ENCODE measurements at places on chromosomes 5 and 9.

DNA sequence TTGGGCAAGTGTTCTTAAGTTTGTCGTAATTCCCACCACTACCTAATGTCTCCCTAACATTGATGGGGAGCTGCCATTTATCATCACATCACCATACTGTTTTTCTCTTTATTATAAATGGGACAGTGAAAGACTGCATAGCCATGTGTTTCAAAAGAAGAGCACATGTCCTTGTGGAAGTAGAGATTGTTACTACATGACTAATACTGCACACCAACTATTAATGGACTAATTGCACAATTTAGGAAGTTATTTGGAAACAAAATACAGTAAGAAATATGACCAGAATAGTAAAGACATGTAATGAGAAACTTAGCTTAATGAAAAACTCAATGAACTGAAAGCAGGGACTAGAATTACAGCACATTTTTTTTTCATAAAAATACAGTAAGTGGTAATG is 12.0 kb upstream of the ELOVL7 start:
- DNase-seq: no peak

DNA sequence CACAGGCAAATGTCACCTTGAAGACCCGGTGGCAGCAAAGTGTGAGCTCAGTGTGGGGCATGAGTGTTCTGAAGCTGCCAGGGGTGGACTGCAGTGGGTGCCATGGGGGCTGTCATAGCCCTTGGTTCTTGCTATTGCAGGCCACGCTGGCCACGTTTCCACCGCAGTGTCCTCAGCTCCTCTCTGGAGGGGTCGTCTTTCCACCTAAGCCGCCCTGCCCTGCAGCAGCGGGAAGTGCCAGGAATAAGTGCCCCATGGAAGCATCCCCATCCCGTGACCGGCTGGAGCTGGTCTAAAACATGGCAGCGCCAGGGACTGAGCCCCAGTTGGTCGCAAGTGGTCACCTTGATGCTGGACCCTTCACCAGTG is 6.9 kb downstream of the OBP2B start:
- no peak for DNase-seq

DNA sequence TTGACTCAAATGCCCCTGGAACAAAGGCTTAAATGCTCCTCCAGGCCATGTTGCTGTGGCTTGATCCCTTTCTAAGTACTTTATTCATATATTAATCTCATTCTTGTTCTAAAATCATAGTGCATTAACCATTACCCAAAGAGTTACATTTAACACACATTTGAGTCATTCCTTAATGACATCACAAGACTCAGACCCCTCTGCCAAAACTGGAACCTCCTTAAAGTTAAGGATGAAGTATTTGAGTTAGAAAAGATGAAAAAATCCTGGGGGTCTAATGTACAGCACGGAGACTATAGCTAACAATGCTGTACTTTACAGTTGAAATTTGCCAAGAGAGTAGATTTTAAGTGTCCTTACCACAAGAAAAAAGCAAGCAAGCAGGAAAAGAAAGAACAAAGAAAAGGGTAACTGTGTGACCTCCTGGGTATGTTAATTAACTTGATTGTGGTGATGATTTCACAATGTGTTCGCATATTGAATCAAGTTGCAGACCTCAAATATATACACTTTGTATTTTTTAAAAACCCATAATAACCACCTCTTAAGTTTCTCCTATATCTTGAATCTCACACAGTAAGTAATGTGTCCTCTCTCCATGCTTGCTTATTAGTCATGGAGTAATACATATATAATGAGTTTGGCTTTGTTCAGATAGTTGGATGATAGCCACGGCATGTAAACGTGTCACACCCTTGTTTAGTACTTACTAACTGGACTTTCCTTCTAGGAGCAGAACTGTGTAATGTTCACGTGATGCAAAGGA is 376.9 kb downstream of the SEMA5A start:
- DNase-seq: no peak

DNA sequence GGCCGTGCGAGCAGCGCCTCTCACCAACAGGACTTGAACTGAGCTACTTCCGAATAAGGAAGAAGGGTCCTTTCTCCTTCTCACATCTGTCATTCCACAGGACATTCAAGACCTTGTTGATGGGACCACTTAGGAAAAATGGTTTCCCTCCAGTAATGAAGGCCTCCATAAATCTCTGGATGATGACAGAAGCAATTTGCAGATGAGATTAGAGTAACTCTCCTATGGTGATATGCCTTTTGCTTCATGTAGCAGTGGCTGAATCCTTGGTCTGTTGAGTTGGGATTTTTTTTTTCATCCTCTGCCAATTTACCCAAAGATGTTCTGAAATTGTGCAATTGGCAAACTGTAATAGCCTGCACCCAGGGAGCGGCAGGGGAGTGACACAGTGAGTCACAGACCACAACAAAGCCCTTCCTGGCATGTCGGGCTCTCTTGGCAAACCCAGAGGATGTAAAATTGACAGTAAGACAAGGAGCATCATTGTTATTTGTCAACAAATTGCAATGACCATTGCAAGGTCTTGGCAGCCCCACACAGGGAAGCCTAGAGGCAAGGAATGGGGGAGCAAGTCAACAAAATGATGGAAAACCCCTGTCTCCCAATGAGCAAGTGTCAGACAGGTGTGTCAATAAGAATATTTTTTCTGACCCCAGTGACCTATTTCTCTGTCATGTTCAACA is 275.9 kb downstream of the ACTL7B start:
- no peak for DNase-seq

DNA sequence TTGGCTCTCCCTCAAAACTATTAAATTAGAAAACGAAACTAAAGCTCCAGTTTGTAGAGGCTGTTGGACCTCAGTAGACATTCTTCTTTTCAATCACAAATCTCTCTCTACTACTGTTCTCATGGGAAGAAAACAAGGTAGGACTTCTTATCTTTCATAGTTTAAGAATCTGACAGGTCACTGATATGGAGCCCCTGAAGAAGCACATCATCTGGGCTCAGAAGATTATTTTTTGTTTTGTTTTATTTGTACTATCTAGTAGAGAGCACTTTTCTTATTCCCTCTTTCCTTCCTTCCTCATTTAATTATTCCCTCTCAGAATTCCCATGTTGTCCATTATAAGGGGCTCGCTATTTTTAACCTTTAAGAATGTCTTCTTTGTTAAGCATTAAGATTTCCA is 26.3 kb downstream of the STARD4 start:
- no peak for DNase-seq

GRCh38 chr5:21711866-21712758 is 1141.0 kb downstream of the CDH12 start:
- DNase-seq: no peak

- no peak for DNase-seq
Observed at GRCh38 chr5:102313912-102314311, 17.8 kb upstream of the SLCO4C1 start.

DNA sequence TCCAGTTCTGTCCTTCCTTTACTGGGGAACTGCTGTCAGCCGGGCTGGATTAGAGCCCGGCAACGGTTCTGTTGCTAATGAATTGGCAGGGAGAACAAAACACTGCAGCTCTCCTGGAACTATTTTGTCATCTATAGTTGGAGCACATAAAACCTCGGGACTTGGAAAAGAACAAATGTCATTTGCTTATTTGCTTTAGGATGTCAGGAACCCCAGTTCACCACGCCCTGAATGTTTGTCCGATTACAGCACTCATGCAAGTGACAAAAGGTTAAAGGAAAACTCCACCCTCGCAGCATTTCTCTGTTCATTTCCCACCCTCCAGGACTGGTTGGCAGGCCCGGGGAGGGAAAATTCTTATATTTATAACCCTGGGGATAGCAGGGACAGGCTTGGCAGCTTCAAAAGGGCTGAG is 66.4 kb upstream of the PLPP1 start:
- no peak for DNase-seq

DNA sequence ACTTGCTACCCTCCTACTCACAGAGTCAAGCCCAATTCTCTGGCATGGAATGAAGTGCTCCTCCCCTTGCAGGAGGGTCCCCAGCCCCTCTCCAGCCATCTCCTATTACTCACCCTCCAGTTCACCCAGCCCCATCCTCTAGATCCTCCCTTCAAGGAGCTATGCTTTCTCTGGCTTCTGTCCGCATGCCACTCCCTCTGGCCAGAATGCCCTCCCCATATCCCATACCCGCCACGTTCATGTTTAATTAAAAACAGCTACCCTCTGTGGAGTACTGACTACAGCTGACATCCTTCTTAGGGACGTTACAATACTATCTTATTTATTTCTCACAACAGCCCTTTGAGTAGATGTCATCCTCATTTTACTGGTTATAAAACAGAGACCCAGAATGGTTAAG is 3.0 kb downstream of the F2R start:
- no peak for DNase-seq

GRCh38 chr9:89919171-89919681 is 314.4 kb downstream of the GADD45G start:
- peak; percentile 33 for DNase-seq

DNA sequence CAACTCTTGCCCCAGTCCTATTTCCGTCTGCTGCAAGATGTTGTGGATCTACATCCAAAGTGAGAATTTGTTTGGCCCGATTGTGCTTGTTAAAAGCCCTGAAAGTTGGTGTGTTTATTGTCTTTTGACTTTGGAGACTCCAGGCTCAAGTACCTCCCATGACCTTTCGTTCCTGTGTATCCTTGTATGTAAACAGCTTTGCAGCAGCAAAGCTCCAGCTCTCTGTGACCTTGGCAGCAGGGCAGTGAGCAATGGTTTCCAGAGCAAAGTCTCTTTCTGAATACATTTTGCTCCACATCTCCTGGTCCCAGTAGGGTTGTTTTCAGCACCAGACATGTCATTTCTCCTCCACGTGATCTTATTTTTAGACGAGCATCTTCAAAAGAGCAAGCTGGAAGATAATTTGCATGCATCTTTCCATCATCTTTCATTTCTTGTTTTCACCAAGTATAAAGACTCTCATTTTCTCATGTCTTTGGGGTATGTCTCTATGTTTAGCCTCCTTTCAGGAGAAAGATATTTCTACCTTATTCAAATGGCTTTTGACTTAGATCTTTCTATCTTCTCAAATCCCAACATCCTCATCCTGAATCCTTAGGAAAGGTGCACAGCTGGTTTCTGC is 68.1 kb upstream of the ERCC6L2 start:
- no peak for DNase-seq

- DNase-seq: no peak
Observed at GRCh38 chr5:164002214-164002613, 496.8 kb downstream of the MAT2B start.

GRCh38 chr9:31471010-31471409 is 913.4 kb upstream of the ACO1 start:
- DNase-seq: no peak

DNA sequence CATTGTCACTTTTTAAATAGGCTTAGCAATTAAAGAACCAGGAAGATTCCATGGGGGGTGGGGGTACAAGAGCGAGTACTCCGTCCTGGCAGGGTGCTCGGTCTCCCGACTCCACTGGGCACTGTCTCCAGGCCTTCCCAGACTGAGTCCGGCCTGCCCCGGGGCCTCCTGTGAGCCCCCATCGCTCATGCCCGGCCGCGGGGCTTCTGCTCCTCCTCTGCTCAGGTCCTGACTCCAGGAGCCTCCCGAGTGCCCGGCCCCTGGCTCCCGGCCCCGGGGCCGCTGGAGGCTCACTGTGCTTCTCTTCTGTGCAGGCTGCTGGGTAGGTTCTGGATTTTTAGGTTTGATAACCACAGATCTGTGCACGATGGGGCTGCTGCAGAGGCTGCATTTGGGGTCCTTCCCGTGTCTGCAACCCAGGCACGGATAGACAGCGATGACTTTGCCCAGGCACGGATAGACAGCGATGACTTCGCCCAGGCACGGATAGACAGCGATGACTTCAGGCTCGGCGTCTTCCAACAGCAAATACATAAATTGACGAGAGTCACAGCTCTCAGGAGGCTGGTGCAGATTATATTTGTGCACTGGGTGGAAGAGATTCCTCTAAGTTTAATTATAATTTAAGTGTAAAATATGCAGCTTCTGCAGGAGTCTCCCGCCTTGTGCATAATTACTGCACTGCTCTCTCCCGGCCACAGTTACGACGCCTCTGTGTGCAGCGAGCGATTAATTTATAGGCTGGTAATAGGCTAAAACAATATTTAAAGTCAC is 74.8 kb upstream of the RXRA start:
- DNase-seq: no peak

DNA sequence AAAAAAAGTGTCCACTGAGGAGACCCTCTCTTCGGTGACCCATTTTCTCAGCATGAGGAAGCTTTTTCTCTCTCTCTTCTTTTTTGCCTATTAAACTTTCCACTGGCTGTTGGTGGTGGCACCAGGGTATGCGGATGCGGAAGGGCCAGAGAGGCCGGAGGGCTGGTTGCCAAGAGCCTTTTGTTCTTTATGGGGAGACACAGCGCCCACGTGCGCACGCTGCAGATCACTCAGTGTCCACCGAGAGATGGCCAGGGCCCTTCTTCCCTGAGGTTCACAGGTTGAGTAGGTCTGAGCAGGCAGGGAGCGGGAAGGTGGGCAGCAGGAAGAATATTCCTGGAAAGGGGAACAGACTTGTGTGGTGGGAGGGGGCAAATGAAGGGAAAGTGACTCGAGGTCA is 69.1 kb downstream of the STK10 start:
- DNase-seq: no peak

GRCh38 chr9:130549093-130549735 is 30.2 kb upstream of the FUBP3 start:
- DNase-seq: no peak

GRCh38 chr9:37281541-37281940 is 141.0 kb upstream of the GRHPR start:
- DNase-seq: no peak

DNA sequence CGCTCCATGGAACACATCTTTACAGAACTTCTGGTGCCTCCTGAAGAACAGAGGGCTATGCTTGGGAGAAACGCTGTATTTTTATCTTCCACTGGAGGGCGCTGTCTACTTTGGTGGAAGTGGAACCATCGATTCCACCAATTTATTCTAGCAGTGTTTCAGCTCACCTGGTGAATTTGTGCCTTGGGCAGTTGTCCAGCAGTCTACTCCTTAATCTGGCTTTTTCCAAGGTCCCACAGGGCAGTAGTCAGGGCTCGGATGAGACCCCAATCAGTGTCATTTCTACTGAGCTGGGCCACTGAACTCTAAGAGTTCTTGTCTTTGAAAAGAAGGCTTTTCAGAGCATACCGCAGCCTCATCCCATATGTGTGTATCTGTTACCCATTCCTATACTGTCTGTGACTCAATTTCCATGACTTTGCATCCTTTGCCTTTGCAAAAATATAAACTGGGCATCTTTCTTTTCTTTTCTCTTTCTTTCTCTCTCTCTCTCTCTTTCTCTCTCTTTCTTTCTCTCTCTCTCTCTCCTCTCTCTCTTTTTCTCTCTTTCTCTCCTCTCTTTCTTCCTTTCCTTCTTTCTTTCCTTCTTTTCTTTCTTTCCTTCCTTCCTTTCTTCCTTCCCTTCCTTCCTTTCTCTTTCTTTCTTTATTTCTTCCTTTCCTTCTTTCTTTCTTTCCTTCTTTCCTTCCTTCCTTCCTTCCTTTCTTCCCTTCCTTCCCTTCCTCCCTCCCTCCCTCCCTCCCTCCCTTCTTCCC is 138.4 kb upstream of the ZNF618 start:
- DNase-seq: peak; percentile 12
